ENCODE measurements at places on chromosomes 11 and 22.

- DNase-seq = no peak
Measured at GRCh38 chr11:87719326-87720073, 455.7 kb downstream of the RAB38 start.

- no peak for DNase-seq
Measured at GRCh38 chr11:77347948-77348347, 46.5 kb upstream of the GDPD4 start.

DNA sequence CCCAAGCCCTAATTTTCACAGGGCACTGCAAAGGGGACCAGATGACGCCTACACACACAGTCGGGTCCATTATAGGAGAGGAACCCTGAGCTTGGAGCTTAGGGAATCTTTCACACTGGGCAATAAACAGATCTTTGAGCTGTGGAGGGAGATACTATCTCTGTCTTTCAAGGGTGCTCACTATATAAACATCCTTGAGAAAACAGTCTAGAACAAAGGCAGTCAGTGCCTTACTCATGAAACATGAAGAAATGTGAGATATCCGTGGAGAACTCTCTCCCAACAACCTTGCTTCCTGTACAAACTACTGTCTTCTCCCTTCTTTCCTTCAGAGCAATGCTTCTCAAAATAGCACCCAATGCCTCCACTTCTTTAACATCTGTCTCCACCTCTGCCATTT, 109.0 kb upstream of the APOA1 start:
- no peak for DNase-seq

- no peak for DNase-seq
Measured at GRCh38 chr11:1915795-1916131, 3.7 kb upstream of the TNNT3 start.

GRCh38 chr11:126821827-126822226, 178.7 kb downstream of the KIRREL3 start:
- DNase-seq = no peak

DNA sequence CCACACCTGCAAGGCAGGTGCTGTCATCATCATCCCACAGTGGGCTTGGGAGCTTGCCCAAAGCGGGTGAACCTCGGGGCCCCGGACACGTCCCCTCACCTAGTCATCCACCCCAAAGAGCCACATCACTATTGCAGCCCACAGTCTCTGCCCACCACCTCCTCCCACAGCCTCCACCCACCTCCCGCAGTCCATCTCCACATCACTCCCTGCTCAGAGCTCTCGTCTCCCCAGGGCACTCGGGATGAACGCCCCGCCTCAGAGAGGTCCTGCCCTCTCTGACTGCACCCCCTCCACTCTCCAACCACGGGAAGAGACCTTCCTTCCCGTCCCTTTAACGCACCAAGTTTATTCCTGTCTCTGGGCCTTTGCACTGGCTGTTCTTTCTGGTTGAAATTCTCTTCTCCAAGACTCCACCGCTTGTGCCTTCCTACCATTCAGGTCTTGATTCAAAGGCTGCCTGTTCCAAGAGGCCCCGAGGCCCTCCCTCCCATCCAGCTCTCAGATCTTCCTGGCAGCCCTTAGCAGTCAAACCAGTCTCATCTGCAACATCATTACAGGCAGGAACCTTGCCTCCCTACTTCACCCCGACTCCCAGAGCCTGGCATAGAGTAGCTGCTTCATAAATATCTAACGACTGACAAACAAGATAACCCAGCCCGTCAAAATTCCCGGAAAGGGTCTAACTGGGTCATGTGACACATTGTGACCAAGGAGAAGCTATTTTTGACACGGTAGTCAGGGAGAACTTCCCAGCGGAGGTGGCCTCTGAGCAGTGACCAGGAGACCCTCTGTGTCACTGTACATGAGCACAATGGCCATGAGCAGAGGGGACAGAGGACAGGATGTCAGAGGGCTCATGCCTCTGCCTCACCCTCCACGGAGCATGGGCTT, 11.1 kb downstream of the KCNJ4 start:
- no peak for DNase-seq

GRCh38 chr11:74341921-74342320, 30.5 kb upstream of the P4HA3 start:
- DNase-seq = no peak

DNA sequence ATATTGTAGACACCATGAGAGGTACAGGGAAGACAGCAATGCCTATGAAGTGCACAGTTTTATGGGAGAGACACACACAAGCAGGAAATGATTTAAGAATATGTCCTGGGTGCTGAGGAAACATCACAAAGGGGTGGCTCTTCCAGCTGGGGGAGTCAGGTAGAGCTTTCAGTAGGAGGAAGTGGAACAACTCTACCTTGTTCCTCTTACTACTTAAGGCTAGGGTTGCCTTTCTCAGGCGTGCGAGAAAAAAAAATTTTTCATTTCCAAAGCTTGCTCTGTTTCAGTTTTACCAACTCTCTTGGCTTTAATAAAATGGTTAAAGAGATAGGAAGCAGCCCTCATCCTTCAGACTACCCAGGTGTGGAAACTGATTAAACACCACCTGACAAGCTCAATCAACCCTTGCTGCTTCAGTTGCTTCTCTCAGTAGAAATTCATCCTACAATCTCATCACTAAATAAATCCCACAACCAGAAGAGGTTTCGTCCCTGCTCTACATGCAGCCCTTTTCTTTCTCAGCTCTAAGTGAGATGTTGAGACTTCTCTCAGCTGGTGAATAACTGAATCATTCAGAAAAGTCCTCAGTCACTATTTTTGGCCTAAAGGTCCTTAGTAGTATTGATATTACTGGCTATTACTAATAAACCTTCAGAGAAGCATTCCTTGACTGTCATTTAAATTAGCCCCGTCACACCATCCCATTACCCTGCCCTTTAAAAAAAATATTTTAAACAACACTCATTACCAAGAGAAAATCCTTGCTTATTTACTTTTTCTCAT, 5.9 kb downstream of the ABTB2 start:
- DNase-seq = no peak

- no peak for DNase-seq
Measured at GRCh38 chr11:5279471-5280090, 9.8 kb upstream of the HBE1 start.

- DNase-seq = no peak
Measured at GRCh38 chr11:44356351-44356750, 46.4 kb upstream of the ALX4 start.

DNA sequence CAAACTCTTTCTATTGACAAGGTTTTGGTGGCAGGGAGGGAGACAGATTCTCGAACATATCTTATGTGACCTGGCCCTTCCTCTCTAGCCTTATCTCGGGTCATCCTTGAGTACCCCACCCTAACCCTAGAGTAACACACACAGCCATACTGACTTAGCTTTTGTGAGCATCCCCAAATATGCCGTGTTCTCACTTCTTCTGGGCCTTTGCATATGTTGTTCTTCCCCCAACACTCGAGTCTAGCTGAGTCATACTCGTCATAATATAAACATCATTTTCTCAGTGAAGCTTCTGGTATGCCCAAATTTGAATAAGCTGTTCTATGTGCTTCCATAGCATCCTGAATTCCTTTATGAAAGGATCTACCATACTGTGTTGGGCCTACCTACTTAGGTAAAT, 8.0 kb downstream of the TTC17 start:
- DNase-seq = no peak

GRCh38 chr11:78050964-78051831, 12.5 kb upstream of the THRSP start:
- peak; percentile 48 for DNase-seq

GRCh38 chr11:59532620-59533019, 21.3 kb downstream of the OR4D9 start:
- DNase-seq = no peak

DNA sequence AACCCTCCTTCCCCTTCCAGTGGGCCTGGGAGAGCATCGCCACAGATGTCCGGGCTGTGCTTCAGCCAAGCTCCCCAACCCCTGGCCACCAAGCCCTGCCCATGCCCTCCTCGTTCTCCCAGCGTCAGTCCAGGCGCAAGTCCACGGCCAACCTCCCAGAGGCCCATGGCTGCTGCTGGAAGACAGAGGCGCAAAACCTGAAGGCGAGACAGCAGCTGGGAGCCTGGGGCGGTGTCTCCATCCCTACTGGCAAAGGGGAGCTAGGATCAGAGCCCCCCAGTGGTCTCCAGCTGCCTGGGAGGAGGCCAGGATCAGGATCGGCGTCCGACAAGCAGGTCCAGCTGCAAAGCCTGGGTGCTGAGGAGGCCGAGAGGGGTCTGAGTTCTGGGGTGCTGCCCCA, 1.9 kb downstream of the TSGA10IP start:
- DNase-seq = no peak

DNA sequence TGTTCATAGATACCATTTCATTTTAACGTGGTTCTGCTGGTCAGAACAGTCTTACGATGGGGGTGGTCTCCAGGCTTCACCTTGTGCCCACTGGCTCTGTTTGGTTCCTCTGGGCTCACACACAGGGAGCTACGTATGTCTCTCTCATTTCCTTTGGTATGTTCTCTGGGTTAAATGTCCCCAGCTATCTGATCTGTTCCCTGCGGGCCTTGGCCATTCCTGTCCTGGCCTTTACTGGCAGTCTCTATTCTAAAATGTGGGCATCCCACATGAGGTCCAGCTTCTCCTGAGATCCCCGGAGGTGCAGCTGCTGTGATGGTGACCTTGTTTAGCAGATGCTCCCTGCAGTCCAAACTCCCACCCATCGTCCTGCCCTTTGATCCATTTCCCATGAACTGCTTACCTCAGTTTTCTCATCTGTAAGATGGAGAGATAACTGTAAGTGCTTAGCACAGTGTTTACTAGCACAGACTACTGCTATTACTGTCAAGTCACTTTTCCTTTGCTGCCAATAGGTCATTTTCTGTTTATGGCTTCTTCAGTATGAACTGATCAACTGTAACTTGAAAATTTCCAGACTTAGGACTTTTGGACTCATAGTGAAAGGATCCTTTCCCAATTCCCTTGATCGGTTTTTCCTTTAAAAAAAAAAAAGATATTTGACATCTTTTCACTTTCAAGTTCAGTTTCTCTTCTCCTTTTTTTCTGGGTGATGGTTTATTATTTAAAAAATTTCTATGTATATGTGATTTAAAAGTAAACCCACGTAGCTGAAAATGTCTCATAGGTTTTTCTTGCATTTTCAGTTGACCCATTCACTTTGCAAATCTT, 92.9 kb downstream of the PTPRJ start:
- DNase-seq = no peak

DNA sequence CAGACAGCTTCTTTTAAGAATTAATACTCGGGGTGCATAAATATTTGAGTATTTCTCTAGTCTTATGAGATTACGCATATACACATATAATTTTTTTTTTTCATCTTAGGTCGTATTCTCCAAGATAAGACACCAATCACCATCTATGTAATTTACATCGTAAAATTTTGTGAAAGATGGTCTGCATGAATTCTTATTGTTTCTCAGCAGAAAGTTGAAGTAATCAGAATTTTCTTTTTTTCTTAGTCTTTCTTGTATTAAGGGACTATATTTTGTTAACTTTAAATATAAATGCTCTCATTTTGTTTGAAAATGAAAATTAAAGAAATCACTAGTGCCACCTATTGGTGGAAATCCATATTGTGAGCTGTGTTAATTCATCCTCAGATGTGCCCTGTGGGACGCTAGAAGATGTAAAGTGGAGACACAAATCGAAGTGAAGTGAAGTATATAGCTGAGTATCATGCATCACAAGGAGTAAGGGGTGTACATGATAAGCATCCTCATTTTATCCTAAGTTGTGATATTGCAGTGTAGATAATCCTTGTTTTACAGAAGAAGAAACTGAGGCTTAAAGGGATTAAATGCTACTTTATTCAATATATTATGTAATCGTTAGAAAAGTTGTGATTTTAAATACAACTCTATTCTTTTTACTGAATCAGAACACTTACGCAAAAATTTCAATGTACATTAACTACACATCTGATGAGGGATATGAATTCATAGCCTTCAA, 2084.3 kb downstream of the LRRC4C start:
- peak; percentile 10 for DNase-seq

DNA sequence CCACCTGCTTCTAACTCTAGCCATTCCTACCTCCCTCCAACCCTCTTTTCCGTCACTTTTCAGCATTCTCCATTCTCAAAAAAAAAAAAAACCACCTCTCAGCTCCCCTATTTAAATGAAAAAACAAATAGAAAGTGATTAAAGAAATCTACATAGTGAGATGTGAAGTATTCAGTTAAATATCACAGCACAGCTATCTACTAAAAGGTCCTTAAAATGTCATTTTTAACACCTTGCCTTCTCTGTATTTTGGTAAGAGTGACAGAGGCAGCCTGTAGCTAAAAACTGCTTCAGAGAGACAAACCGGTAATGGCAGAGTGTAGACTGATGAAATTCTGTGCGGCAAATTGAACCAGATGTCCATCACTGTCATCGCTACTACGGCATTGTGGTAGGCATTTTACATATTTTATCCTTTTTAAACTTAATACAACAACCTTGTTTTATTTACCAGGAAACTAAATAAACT, 346 bp upstream of the ALG9 start:
- DNase-seq = no peak

DNA sequence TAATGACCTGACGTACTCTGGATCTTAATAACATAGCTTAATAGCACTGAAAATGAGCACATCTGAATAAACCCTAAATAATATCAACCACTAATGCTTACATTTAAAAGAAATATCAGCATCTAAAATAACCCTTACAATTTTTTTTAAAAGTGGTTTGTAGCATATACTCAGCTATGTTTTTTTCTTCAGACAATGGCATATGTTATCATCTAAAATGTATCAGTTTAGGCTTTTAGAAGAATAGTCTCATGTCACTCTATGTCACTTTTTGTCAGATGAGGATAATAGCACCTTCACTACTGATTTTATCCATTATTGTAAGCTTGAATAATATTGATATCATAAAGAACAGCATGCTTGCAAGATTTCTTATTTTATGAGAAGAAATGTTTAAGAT, 654.9 kb upstream of the ANO5 start:
- no peak for DNase-seq

DNA sequence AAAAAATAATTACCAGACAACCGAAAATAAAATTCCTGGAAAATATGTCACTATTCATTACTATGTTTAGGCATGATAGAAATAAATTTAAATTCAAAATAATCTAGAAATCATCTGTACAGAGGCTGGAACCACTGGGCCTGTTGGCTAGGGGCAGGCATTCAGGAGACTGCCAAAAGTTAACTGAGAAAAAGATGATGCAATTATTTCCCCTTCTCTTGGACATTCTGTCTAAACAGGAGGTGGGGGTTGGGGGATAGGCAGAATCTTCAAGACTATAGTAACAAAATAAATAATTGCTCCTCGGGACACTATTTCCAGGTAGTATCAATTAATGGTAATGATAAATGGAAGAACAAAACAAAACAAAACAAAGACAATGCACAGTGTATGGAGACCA, 14.1 kb downstream of the BTBD10 start:
- DNase-seq = no peak

- DNase-seq = peak; percentile 22
Measured at GRCh38 chr11:6757373-6757967, 14.3 kb downstream of the OR2AG2 start.

- no peak for DNase-seq
Measured at GRCh38 chr11:111766834-111767142, 599 bp upstream of the PPP2R1B start.

- no peak for DNase-seq
Measured at GRCh38 chr11:1226226-1226985, 3.5 kb downstream of the MUC5B start.

All from HTR-8/SVneo (cell line).